ENCODE measurements at places on chromosomes 4 and X.

DNA sequence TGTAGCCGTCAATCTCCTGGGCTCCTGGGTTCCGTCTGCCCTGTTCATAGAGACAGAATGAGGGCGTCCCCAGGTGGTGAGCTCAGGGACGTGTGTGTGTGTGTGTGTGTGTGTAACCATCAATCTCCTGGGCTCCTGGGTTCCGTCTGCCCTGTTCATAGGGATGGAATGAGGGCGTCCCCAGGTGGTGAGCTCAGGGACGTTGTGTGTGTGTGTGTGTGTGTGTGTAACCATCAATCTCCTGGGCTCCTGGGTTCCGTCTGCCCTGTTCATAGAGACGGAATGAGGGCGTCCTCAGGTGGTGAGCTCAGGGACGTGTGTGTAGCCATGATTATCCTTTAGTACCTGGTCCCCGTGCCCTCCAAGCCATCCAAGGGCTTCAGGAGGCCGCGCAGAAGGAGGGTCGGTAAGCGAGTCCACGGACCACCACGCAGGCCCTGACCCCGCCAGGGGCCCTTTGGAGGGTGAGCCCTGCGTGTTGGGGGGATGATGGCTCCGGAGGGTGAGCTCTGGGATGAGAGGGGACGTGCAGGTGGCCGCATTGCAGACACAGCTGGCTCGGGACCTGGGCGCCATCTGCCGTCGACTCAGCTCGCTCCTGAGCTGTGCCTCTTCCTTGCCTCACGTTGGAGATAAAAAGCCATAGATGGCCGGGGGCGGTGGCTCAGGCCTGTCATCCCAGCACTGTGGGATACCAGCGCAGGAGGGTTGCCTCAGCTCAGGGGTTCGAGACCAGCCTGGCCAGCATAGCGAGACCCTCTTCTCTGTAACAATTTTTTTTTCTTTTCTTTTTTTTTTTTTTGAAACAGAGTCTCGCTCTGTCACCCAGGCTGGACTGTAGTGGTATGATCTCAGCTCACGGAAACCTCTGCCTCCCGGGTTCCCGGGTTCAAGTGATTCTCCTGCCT is 5.4 kb upstream of the GTPBP6 start:
- peak; percentile 65 for DNase-seq

GRCh38 chrX:130688360-130688759 is 214.6 kb downstream of the ENOX2 start:
- peak; percentile 8 for DNase-seq

DNA sequence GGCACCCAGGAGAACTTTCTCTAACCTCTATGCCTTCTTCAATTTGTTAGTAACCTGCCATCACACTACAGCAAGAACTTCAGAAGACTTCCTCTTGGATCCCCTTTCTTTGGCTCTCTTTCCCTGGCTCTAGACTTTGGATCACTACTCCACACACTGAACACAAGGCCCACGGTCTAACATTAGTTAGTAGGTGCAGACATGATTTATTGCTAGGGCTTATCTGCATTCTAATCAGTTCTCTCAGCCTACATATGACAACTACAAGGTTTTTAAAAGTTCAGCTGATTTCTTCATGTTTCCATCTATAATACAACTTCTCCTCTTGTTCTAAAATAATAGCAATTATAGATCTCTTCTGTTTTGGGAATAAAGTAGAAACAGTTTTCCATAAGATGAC is 209.1 kb upstream of the ANXA10 start:
- DNase-seq, result peak; percentile 38

- no peak for DNase-seq
These were observed 26.4 kb downstream of the MAGEE1 start for GRCh38 chrX:76453737-76454406.

- peak; percentile 50 for DNase-seq
These were observed 13.6 kb downstream of the GASK1B start for GRCh38 chr4:158159054-158159717.

GRCh38 chrX:72712094-72712755 is 1.9 kb downstream of the PHKA1 start:
- peak; percentile 55 for DNase-seq

DNA sequence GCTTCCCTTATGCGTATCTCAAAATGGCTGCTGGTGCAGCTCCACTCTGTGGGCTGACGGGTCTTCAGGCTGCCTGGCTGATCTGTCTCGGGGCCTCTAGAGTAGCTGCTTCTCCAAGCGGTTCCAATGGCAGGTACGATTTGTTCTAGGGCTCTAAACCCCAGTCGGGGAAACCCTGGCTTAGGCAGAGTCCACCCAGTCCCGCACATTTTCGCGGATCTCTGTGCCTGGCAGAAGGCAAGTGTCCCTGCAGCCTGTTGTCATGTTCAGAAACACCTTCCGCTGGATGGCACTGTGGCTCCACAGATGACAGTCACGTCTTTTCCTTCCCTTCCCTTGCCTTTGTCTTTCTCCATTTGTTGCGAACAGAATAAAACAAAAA is 54.4 kb downstream of the NBDY start:
- no peak for DNase-seq
